Midbrain (tissue), 1 donor: ENCODE measurements at places on chromosomes 1 and 21.

GRCh38 chr1:208030288-208031091 lies 119.6 kb upstream of the CD34 start:
- no peak for DNase-seq

DNA sequence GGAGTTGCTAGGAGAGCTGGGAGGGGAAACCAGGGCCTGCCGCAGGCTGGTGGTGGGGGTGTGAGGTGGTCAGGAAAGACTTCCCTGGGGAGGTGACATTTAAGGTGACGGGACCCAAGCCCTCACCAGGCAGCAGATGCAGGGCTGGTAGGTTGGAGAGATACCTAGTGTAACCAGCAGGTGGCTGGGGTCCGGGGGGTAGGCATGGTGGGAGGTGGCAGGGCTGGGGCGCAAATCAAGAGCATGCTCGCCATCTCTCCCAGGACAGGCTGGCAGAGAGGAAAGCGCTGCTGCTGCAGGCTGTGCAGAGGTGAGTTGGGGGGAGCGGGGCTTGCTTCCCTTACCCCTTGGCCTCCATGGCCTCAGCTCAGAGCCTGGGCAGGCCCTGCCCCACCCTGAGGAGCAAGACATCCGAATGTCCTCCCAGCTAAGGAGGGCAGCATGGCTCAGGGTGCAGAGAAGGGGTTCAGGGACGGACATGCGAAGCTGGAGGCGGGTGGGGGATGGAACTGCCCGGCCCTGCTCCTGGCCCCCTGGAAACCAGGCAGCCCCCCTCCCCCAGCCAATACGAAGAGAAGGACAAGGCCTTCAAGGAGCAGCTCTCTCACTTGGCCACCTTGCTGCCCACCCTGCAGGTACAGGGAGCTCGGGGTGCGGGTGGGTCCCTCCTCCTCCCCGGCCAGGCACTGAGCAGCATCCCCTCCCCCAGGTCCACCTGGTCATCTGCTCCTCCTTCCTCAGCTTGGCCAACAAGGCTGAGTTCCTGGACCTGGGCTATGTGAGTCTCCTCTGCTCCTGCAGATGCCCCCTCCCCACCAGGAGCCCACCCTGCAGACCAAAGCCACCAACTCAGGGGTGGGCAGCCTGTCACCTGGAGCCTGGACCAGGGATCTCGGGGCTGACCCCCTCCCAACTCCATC lies 4.0 kb downstream of the RNF207 start:
- no peak for DNase-seq

GRCh38 chr1:153678519-153679336 lies at the start of gene NPR1:
Gene NPR1 (plus strand): TSS chr1:153678688. CDS start chr1:153679109, 421 bp downstream.
- DNase-seq = no peak

GRCh38 chr1:155223047-155223446 lies 14.6 kb downstream of the MTX1 start:
- DNase-seq = no peak

- DNase-seq = no peak
These were observed 73.5 kb downstream of the ST6GALNAC5 start for GRCh38 chr1:76940571-76941335.

- DNase-seq = no peak
These were observed 46.6 kb upstream of the GPR37L1 start for GRCh38 chr1:202076050-202076511.

DNA sequence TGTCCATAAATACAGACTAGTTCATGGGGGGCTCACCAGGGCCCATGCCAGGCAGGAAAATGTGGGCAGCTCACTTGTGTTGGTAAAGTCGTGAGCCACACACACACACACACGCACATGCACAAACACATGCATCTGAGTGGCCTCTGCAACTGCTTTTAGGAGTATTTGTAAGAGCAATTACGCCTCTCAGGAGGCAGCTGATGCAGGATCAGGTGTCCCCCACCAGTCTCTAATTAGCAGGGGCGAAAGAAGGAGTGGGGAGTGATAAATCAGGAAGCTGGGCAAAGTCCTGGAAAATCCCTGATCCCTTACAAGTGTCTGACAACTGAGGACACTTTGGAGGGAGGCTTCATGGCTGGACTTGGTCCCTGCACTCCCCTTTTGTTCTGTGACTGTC lies 5.7 kb upstream of the IVL start:
- no peak for DNase-seq

DNA sequence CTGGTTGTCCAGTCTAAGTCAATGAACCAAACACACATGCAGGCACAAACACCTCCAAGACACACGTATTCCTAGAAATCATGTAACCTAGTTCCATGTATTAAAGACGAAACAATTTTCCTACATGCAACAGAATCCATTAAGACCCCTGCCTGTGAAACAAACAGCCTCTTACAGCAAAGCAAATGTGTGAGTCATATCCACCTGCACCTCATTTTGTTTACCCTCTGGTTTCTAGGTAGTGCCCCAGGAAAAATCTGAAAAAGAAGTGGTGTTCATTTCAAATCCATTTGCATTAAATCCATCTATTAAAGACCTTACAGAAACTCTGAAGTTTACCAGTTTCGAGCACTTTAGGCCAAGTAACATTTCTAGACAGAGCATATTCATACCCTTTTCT lies 74.1 kb downstream of the VCAM1 start:
- DNase-seq = no peak

DNA sequence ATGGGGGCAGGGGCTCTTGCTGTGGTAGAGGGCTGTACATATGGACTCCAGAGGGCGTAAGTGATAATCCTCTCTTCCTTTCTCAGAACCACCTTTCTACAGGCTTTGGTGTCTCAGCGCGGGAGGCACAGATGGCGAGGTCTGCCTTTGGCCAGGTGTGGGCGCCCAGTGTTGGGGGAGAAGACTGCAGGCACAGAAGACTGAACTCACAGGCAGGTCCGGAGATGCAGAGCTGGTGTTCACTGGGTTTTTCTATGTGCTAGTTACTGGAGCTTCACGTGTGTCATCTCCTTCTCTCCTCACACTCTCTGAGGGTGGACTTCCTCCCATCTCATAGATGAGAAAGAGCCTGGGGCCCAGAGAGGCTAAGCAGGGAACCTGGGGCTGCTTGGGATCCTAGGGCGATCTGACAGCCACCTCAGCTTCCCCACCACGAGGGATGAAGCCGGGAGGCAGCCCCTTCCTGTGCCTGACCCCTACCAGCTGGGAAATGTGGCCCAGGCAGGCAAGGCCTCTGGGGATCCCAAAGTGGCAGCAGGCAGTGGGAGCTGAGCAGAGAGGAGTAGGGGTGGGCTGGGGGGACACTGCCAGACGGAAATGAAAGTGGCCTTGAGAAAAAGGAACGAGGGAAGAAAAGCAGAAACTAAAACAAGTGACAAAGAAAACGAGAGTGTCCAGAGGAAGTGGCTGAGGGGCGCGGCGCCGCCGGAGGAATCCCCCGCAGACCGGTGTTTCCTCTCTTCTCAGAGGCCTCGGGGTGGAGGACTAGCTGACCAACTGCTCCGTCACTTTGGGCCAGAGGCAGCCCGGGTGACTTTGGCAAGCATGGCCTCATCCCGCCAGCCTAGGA lies 191.6 kb downstream of the HIVEP3 start:
- DNase-seq = peak; percentile 27

GRCh38 chr1:9844106-9844505 lies 20.3 kb upstream of the CLSTN1 start:
- DNase-seq = no peak

- no peak for DNase-seq
These were observed 396.0 kb upstream of the DAB1 start for GRCh38 chr1:57819893-57820292.

- DNase-seq = peak; percentile 43
These were observed 49.6 kb upstream of the GOLT1A start for GRCh38 chr1:204263254-204263910.

GRCh38 chr1:156095906-156096508 lies 13.7 kb upstream of the MEX3A start:
- DNase-seq = no peak

- DNase-seq = no peak
These were observed 164.7 kb downstream of the GALNT2 start for GRCh38 chr1:230231774-230232145.

DNA sequence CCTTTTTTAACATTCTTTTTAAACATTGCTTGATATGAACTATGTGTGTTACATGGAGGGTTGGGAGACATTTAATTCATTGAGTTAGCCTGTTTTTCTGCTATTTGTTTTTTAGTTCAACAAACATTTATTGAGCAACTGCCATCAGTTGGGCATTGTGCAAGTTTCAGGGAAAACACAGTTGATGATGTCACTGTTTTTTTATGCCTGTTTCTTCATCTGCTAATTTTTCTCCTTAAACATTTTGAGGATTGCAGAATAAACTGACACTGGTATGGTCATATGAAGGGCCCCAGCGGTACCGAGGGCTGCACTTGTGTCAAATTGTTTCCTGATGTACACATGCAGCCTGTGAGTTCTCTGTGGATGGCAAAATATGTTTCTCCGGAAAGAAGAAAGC lies 253.0 kb downstream of the FGGY start:
- DNase-seq = no peak

DNA sequence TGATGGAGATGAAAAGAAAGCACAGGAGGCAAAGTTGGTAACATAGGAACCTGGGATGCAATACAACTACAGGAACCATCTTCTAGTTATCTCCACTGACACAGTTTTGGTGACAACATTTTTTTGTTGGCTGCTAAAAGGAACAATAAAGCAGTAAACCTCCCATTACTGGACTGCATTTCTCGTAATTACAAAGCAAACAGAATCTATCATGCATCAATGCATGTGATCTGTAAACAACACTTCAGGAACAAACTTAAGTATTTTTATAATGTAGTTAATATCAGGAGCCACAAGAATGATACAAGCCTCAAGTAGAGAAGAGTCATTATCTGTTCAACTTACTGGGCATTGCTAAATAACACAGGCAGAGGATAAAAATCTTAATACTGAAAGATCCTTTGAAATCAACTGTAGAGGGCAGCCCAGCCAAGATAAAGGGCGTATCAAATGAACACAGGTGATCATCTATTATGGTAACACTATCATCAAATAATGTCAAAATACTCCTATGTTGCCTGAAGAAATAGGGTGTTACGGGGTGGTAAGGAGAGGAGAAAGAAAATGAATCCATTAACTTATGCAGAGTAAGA lies 193.3 kb downstream of the EIF4G3 start:
- DNase-seq = no peak

GRCh38 chr1:70376196-70376595 lies 21.7 kb upstream of the ANKRD13C start:
- DNase-seq = no peak

- DNase-seq = peak; percentile 81
These were observed 384.9 kb downstream of the HLX start for GRCh38 chr1:221263831-221264767.

GRCh38 chr1:164718821-164719220 lies 159.8 kb downstream of the PBX1 start:
- no peak for DNase-seq

DNA sequence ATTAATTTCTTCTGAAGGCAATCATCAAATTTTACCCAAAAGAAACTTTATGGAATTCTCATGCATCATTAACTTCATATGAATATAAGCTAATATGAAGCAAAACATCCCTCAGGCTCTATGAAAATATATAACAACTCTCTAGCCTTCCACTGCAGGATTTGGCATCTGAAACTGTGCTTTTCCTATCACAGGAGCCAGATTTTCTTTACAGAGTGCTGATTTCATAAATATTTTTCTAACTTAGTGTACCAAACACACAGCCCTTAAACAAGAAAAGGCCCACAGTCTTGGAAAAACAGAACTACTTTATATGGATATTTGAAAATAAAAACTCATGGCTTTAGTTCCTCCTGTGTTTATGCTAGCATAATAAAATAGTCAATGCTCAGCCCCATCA lies 559.5 kb upstream of the CHRM3 start:
- no peak for DNase-seq

GRCh38 chr1:41812051-41812450 lies 106.7 kb downstream of the HIVEP3 start:
- peak; percentile 18 for DNase-seq

- no peak for DNase-seq
These were observed 605.3 kb upstream of the NR5A2 start for GRCh38 chr1:199422206-199422605.

- no peak for DNase-seq
These were observed 5.3 kb downstream of the SLC27A3 start for GRCh38 chr1:153780551-153780950.

- no peak for DNase-seq
These were observed 5.1 kb downstream of the ATF3 start for GRCh38 chr1:212613440-212614335.
